NCI-H2107 (cell line): ENCODE measurements at places on chromosomes 5 and 9.

DNA sequence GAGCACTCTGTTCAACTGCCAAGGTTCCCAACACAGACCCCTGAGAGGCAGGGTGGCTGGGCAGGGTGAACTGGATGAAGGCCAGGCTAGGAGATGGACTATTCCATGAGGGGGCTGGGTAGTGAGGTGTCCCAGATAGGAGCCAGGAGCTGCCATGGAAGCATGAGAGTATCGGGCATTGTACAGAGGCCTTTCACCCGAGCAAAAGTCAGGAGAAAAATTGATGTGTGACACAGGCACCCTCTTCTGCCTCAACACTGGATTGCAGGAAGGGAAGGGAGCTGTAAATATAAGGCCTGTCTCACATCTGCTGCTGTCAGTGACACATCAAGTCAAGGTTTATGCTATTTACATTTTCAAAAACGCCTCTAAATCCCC, 74.6 kb downstream of the UBAP1 start:
- DNase-seq, result no peak

- no peak for DNase-seq
Observed at GRCh38 chr5:12023614-12024241, 119.5 kb upstream of the CTNND2 start.

- no peak for DNase-seq
Observed at GRCh38 chr9:92631452-92632343, 38.2 kb downstream of the IPPK start.

DNA sequence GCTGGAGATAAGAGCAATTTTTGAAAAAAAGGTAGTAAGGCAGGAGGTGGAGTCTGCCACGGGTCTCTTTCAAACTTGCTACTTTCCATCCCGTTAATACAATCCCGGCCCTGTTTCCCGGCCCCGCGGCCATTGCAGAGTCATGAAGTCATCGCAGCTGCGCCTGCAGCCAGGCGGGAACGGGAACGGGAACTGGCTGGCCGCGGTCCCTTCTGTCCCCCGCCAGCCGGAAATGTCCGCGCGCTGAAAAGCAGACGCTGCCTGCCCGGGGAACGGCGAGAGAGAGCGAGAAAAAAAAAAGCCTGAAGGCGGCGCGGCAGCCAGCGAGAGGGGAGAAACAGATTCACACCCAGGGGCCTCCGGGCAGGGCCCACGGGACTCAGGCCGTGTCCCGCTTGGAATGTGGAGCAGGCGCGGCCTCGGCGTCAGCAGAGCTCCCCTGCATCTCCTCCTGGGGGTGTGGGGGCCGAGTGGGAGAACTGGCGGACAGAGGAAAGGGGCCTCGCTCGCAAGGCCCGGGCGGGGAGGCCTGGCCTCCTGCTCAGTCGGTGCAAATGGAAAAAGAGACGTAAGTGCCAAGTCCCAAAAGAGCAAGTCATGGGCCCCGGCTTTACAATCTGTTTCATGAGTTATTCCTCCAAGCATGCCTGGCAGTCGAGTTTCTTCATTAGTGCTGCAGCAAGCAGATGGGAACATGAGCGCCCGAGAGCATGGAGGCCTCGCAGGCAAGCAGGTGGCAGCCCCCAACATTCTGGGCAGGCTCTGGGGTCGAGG, 201.2 kb upstream of the GAS1 start:
- DNase-seq, result no peak

- DNase-seq, result no peak
Observed at GRCh38 chr9:38298503-38298902, 94.0 kb upstream of the ALDH1B1 start.

DNA sequence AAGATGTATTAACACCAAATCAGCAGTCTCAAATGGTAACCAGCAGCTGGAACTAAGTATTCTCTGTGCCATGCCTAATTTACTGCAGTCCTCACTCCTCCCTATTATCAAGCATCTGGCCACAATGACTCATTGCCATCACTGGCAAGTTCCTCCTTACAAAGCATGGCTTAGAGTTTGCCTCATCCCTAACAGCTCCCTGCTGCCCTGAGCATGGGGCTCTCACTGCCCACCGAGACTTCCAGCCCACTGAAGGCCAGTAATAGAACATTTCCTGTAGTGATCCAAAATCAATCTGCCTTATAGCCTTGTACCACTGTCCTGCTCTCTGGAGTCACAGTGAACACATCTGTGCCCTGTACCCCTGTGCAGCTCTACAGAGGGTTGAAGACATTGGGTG, 211.9 kb upstream of the TRIM32 start:
- DNase-seq, result no peak

DNA sequence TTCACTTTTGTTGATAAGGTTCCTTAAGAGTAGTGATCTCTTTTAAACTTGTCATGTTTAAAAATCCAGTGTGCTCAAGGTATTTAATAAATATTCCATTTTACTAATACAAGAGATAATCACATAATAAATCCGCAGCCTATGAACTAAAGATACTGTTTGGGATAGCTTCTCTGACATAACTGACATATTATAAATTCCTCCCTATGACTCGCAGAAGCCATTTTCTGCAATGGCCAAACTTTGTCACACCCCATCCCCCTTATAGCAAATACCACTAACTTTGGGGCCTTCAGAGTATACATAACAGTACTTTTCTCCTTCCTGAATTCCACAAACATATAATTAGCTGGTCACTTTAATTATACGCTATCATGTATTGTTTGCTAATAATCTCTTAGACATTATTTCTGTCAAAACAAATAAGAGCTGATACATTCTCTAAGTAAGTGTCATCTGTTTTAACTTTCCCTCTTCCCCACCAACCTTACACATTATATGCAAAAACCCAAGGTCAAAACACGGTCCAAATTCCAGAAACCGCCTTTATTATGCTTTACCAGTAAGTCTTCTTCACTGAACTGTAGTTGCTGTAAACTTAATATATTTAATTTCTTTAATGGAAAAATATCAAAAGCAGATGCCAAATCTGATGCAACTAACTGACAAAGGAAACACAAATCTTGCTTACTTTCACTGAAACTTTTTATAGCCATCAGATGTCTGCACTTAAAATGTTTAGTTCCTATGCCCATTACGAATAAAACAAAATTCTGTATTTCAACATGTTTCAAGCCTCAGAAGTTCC, 971 bp downstream of the TMEM267 start:
- no peak for DNase-seq

- no peak for DNase-seq
Observed at GRCh38 chr5:126597156-126597555, 2.1 kb upstream of the ALDH7A1 start.

DNA sequence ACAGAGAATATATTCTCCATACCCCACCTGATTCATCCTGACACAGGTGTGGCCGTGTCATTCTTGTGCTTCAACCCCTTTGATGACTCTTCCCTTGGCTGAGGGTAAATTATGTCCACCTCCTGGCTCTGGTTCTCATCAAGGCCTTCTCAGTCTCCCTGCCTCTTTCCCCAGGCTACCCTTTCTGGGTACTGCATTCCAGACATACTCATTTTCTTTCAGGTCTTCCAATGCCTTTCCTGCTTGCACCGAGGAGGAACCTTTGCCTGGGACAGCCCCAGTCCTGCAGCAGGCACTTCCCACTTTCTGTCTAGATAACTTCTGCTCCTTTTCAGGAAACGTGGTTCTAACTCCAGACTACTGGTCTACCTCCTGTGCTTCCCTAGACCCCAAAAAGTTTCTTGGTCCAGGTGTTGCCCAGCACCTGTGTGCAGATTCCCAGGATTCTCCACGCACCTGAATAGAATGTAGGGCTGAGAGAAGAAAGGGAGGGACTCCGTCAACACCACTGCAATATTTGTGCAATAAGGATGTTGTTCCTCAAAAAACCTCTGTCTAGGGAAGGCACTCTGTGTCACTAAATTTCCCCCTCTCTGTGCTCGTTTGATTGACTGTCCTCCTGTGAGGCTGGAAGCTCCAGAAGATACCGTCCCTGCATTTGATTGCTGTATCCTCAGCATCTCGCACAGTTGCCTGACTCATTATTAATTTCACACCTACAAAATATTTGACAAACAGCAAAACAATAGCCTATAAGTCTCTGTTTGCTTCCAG, 255.4 kb upstream of the NFIL3 start:
- DNase-seq, result no peak

DNA sequence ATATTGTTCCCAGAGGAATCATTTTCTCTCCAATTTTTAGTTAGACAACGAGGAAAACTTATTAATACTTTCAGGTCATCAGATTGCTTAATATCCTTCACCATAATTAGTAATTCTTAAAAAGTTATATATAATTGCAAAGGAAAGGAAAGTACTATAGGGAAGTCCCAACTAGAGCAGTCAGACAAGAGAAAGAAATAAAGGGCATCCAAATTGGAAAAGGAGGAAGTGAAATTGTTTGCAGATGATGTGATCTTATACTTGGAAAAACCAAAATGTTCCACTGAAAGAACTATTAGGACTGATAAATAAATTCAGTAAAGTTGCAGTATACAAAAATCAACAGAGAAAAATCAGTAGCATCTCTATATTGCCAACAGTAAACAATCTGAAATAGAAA, 223.5 kb upstream of the MEF2C start:
- DNase-seq, result no peak

DNA sequence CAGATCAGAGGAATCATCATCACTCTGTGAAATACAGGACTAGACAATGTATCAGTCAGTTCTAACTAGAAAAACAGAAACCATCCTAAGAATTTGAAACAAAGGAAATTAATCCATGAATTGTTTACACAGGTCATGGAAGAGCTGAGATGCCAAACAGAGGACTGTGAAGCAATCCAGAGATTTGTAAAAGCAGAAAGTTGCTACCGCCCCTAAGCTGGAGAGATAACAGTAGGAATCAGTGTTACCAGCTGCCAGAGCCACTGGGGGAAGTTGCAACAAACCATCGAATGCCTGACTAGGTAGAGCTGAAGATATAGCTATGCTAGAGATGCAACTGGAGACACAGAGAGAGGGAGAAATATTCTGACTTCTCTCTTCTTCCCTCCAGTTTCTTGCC, 10.4 kb upstream of the MIER3 start:
- no peak for DNase-seq

GRCh38 chr9:107226421-107226820, 56.7 kb upstream of the RAD23B start:
- DNase-seq, result no peak

GRCh38 chr9:128419061-128419925, 1.4 kb upstream of the CERCAM start:
- peak; percentile 81 for DNase-seq

DNA sequence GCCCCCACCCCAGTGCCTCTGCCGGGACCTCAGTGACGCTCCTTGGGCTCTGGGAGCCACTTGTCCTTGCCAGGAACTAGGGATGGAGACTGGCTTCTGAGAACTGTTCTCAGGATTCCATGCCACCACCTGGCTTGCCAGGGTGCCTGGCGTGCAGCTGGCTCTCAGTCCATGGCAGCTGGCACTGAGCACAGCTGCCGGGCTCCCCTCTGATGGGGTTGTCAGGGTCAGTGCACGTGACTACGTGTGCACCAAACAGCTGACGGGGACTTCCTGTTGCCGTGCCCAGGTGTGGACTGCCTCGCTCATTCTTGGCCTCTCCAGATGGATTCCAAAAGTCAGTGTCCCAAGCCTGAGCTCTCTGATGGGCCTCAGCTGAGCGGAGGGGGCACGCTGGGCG, 9.4 kb downstream of the KCNT1 start:
- DNase-seq, result no peak

- DNase-seq, result no peak
Observed at GRCh38 chr5:79567926-79568549, 44.2 kb upstream of the TENT2 start.

DNA sequence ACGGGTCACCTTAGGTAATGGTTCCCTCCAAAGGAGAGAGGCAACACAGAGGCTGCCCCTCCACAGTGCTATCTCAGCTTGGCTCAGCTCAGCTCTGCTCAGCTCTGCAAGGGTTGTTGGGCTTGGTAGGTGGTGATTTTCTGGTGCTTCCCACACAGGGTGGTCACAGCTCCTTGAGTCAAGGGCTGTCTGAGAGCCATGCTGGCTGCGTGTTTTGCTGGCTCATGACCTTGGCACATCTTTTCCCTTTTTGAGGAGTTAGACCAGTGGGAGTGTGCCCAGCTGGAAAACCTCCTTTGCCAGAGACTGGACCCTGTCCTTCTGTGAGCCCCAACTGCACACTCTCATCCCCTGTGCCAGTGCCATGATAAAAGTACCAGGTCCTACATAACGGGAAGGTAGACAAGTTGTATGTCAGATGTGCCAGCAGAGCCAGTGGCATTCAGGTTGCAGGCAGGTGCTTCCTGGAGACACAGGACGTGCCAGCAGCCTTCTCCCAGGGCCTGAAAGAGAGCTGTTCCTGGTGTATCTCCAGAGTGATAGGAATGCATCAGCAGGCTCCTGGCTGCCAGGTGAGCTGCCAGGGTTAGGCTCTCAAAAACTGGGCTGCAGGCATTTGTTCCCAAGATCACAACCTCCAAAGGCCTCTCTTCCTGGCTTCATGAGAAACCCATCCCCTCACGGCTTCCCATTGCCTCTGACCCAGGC, 118.6 kb upstream of the CXCL14 start:
- DNase-seq, result no peak

GRCh38 chr9:115674091-115674490, 479.5 kb upstream of the PAPPA start:
- no peak for DNase-seq

DNA sequence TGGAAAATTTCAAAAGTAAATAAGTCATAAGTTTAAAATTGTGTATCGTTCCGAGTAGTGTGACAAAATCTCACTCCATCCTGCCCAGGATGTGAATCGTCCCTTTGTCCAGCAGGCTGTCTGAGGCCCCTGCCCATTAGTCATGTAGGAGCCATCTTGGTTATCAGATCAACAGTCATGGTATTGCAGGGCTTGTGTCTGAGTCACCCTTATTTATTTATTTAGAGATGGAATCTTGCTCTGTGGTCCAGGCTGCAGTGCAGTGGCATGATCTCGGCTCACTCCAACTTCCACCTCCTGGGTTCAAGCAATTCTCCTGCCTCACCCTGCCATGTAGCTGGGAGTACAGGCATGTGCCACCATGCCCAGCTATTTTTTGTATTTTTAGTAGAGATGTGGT, 30.2 kb downstream of the ITGA2 start:
- no peak for DNase-seq

DNA sequence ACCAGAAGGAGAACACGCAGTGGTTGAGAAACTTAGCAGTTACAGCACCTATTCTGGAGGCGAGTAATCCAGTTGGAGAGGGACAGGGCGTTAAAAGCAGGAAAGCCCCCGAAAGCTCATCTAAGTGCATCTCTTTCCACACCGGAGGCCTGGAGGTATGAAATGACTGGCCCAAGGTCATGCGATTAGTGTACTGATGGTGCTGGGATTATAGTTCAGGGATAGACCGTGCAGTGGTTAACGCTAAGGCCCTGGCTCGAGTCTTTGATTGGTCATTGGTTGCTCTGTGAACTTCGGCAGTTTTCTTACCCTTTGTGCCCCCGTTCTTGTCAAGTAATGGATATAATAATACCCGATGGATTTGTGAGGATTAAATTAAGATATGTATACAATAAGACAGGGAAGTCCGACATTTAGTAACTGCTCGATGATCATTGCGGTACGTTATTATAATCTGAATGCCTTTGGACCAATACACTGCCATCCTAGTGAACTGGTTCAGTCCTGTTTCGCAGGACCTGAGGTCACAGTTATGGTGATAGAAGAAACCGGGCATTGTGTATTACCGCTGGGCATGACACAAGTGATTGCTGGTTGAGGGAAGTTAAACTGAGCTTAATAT, 960 bp downstream of the CANX start:
- no peak for DNase-seq

GRCh38 chr5:168697034-168697720, 118.0 kb upstream of the PANK3 start:
- no peak for DNase-seq
